ENCODE measurements at places on chromosomes 3 and 15. TPM values are rescaled to one million over a fixed set of nuclear protein-coding genes. Genes with fewer than 3 reads are reported as not detected.

DNA sequence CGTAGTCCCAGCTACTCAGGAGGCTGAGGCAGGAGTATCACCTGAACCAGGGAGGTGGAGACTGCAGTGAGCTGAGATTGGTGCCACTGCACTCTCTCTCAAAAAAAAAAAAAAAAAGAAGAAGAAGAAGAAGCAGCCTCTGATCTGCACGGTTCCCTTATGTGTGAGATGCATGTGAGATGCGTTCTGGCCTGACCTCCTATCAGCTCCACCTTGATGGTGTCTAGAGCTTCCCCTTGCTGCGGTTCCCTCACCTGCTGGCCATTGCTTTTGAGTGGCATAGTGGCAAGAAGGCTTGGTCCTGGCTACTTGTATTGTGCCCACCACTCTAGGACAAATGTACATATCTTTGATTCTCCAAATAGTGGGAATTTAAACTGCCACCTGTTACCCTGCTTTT lies 49.4 kb upstream of the CFAP161 start:
- no peak for DNase-seq

DNA sequence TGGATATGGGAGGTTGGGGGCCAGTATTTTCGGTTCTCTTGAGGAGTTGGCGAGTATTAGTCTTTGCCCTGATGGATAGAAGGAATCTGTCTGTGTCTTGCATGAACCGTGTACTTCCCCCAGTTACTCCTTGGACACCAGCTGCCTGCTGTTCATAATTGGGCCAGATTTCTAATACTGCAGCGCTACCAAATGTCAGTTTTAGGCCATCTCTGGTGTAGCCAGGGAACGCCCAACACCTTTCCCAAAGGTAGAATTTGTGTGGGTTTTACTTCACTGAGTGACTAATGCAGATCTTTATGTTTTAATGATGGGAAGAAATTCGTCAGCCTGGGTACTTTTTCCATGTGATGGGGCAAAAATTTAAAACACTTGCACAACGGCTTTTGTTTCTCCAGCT lies 18.4 kb downstream of the FLNB start:
- no peak for DNase-seq

DNA sequence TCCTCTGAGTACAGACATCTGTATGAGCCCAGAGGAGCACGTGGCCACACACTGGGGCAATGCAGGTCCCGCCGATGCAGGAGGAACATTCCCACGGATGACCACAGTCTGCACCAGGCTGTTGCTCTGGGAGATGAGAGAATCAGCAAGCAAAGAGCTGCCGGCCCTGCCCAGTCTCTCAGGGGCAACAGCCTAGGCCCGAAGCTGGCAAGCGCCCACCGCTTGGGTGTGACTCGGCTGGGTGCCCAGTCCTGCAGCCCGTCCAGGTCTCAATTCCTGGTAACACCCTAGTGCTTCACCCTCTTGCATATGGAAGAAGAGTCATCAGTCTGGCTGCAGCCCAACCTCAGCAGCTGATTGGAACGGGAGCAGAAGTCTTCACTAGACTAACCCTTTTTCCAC lies 153.7 kb upstream of the HES1 start:
- no peak for DNase-seq

DNA sequence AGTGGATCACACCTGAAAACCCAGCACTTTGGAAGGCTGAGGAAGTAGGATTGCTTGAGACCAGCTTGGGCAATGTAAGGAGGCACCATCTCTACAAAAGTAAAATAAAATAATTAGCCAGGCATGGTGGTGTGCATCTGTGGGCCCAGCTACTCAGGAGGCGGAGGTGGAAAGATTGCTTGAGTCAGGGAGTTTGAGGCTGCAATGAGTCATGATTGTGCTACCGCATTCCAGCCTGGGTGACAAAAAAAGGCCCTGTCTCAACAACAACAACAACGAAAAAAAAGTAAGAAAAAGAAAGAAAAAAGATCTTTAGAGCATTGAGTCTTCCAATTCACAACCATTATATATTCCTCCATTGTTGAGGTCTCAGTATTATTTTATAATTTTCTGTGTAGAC lies 192.4 kb upstream of the DPH6 start:
- DNase-seq, result no peak

Gene UBP1
- polyA plus RNA-seq, result 94.7 TPM

- DNase-seq, result peak; percentile 62
These were observed 16.5 kb upstream of the GLCE start for GRCh38 chr15:69143756-69144436.

Gene GOLGA8N
- polyA plus RNA-seq, result 42.7 TPM

GRCh38 chr3:138188013-138188730 lies 1.1 kb downstream of the ARMC8 start:
- DNase-seq, result no peak

GRCh38 chr3:134371542-134372324 lies 2.5 kb downstream of the AMOTL2 start:
- DNase-seq, result no peak

- DNase-seq, result no peak
These were observed 45.0 kb downstream of the SLC12A6 start for GRCh38 chr15:34292621-34293020.

DNA sequence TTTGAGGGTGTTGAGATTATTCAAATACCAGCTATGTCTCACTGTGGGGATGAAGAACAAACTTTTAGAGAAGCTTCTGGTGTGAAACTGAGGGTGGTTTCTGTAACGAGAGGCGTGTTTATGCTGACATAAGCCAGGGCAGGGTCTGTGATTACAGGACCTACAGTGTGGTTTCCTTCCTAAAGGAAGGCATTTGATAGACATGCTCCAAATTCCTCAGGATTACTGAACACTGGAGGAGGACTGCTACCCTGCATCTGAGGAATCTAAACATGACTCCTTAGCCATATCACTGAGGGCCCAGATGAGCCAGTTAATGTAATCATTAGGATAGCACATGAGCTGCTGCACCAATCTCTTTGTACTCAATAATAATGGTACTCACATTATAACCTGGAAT lies 328.4 kb upstream of the UMPS start:
- peak; percentile 12 for DNase-seq

Gene BDH1
- 59.3 TPM for polyA plus RNA-seq

Gene GTF2E1
- 15.5 TPM for polyA plus RNA-seq

- DNase-seq, result no peak
These were observed 17.0 kb upstream of the PPM1L start for GRCh38 chr3:160739079-160739478.

Gene PARP3
- 17.6 TPM for polyA plus RNA-seq

Gene ERC2
- 2.6 TPM for polyA plus RNA-seq

Gene ISG20
- 0.90 TPM for polyA plus RNA-seq

Gene GOLGA6L9
- polyA plus RNA-seq, result 20.6 TPM

Gene COL7A1
- polyA plus RNA-seq, result 24.8 TPM

DNA sequence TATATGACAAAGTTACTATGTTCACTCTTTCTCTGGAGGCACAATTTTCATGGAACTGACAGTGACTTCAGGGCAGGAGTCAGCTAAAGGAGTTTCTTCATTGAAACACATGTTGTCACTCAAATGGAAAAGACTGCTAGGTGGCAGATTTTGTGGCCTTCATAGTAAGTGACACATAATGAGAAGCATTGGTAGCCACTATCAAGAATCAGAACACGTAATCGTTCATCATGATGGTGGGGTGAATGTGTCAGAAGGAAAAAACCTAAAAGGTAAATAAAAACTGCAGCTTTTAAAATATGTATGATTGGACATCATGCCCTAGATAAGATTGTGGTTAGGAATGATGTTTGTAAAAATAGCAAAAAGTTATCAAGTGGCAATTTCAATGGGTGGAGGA lies 1491.0 kb downstream of the SI start:
- DNase-seq, result no peak

Gene CEMIP
- polyA plus RNA-seq, result 7.0 TPM

- DNase-seq, result no peak
These were observed 25.1 kb downstream of the STIMATE start for GRCh38 chr3:52872245-52872644.

DNA sequence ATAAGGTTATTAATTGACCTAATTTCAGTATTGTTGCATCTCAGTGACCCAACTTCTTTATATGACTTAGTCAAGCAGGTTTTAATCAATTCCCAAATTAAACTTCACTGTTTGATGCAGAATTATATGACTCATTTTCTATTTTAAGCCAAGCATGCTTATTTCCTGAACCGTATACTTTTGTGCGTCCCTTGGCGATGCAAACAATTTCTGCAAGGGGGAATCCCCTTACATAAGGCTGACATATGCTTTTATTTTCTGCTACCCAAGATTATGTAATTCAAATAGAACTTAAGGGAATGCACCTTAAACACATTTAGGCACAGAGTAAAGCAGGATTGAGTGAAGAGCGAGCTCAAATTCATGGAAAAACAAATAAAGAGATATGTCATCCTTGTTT lies 303.9 kb downstream of the PDCD6IP start:
- no peak for DNase-seq

GRCh38 chr3:17300441-17300840 lies 415.7 kb downstream of the PLCL2 start:
- DNase-seq, result no peak

DNA sequence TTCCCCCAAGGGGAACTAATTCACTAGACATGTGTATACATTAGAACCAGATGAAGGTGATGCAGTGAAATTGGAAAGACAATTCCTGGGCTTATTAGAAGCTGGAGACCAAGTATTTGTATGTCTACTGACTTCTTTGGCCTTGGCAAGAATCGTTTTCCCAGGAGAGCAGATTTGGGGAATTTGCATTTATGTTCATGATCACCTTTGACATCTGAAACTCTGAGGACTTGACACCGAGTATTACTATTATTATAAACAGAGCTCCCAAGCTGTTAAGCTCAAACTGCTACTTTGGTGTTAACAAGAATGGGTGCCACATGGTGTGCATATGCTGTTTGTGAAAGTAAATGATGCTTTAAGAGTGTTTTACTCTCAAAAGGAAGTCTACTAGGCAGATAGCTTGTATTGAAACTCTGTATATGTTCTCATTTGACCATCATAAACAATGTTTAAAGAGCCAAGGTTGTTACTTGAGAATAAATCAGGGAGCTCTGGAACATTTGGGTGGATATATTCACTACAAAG lies 519.8 kb upstream of the GOLIM4 start:
- no peak for DNase-seq

GRCh38 chr15:90681056-90681455 lies 36.1 kb upstream of the BLM start:
- no peak for DNase-seq

Gene MEIS2
- polyA plus RNA-seq, result 142 TPM

Gene CFAP92
- 2.2 TPM for polyA plus RNA-seq

Gene SPSB4
- polyA plus RNA-seq, result 21.0 TPM

DNA sequence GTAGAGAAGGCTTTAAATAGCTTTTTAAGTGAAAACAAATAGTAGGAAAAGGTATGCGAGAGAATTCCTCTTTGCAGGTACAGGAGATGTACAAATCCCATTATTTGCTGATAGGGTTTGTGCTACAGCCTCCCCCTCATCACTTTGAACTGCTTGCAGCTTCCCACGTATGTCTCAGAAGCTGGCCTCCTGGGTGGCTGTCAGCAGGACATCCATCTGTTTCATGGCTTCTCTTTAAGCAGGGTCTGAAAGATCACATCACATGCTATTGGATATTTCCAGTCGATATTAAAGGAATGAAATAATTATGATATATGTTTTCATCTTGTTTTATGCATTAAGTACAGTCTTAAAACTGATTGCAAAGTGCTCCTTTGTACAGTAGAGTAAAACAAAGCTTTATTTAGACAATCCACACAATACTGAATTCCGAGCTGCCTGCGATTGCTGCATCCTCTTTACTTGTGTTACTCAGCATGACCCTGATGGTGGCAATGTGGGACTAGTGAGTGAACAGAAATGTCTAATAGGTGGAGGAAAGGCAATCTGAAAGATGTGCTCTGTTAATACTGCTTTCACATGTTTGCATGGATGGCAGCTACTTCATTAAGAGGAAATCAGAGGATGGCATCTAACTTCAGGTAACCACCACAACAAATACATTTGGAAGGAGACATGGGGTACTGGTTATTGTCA lies 930.6 kb upstream of the SEMA6D start:
- no peak for DNase-seq

DNA sequence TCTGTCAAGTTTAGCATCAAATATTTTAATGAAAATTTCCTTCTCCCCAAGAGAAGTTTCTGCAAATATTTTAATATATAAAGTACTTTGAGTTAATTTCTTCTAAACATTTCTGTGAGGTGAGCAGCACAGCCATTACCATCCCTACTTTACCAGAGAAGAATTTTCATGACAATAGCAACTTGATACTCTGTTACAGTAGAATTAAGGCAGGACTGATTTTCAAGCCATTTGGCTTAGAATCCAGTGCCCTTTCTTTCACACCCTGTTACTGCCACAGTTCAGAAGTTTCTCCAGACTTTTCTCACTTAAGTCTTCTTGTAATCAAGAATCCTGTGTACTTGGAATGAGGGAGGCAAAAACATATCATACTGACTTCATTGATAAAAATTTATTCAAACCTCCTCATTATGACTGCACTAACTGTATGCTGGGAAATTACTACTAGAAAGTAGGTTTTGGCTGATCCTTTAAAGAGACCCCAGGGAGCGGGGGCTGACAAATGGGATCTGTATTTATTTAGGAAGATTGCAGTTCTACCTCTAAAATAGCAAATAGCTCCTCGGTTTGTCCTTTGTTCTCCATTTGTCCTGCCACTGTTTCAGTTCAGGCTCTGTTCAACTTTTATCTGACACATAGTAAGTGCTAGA lies 557.0 kb upstream of the SGO1 start:
- DNase-seq, result no peak

Gene SPRED1
- 29.5 TPM for polyA plus RNA-seq

DNA sequence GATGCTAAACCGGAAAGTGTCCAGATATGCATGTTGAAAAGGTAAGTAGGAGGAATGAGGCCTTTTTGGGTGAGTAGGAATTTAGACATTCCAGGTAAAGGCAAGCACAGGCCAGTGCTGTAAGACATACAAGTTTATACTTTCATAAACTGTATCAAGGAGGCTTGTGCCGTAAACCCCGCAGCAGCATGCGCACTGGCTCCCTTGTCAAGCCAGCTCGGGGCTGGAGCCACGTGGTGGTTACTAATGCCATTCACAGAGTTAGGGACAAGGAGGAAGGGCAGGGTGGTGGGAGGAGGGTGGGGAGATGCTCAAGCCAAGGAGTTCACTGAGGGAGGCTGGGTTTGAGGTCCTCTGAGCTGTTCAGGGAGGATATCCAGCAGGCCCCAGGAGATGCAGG lies 35.8 kb downstream of the PLD1 start:
- DNase-seq, result no peak

GRCh38 chr3:126153695-126154360 lies 26.6 kb downstream of the ALDH1L1 start:
- no peak for DNase-seq

DNA sequence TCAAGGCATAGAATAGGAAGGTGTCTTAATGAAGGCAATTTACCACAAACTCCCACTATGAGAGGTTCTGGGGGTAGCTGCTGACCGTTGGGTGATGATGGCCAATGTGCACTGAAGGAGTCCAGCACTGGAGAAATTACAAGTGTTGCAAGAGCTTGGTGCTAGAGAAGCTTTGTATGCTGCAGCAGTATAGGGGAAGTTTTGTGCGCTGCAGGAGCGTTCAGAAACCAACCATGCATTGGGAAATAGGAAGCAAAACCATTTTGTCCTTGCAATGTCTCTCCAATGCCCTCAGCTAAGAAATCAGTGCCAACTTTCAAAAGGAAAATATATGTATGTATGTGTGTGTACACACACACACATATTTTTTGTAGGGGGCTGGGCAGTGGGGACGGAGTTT lies 441.6 kb upstream of the NAALADL2 start:
- no peak for DNase-seq
